Naive B cell (primary cell): ENCODE measurements at places on chromosomes 6 and 20.

GRCh38 chr6:137097057-137097456 is 52.3 kb upstream of the IL20RA start:
- DNase-seq, result no peak

DNA sequence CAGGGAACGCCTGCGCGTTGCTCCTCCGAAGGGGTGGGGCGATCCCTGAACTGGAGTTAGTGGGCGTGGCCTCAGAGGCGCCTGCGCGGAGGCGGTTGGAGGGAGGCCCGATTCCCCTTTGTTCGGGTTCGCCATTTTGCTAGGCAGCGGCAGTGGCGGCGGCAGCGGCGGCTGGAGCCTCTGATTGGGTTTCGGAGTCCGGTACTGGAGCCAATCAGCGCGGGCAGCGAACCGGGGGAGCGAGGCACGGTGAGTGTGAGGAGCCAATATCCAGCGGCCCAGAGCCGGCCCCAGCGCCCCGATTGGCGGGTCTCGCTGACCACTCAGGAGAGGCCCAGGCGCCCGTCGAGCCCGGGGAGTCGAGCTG is at the start of gene NFYA:
TSS of gene NFYA (plus strand) at position 139 of the 367 bp plus-strand sequence. CDS start 6,116 bp downstream, outside the sequence.
- DNase-seq, result peak; percentile 100

GRCh38 chr6:54617730-54618129 is 228.8 kb upstream of the FAM83B start:
- no peak for DNase-seq

DNA sequence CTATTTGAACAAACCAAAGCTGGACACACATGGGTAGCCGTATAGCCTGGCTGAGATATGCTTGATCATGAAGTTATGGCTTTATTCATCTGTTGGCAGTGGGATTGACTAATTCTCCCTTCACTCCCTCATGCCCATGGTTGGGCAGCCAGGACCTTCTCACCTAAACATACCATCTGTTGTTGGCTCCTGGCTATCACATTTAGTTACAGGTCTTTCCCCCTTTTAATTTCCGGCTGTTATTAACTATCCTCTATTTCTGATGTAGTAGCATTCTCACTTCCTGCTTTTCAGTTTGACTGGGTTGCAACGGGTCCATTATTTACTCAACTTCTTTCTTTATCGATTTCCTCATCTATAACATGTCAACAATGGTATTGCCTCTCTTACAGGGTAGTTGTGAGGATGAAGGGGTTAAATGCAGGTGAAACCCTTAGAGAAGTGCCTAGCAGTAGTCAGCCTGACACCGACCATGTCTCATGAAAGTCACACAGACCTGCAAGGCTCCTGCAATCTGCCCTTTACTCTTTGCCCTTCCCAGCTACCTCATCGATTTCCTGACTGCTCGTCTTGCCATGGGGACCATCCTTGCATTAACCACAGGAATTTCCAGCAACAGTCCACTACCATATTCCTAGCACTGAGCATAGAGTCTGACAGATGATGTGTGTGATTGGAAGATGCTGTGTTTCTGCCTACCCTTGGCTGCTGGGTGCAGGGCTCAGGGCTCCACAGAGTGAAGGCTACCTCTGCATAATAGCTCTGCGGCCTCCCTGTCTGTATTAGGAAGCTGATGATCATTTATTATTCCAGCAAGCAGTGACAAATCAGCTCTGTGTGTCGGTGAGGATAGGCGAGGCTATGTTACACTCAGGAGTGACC is 42.2 kb downstream of the PPP1R14C start:
- peak; percentile 24 for DNase-seq

- DNase-seq, result no peak
Observed at GRCh38 chr6:107154131-107154800, 39.0 kb upstream of the BEND3 start.

GRCh38 chr6:128659276-128659675 is 138.9 kb upstream of the PTPRK start:
- DNase-seq, result no peak

DNA sequence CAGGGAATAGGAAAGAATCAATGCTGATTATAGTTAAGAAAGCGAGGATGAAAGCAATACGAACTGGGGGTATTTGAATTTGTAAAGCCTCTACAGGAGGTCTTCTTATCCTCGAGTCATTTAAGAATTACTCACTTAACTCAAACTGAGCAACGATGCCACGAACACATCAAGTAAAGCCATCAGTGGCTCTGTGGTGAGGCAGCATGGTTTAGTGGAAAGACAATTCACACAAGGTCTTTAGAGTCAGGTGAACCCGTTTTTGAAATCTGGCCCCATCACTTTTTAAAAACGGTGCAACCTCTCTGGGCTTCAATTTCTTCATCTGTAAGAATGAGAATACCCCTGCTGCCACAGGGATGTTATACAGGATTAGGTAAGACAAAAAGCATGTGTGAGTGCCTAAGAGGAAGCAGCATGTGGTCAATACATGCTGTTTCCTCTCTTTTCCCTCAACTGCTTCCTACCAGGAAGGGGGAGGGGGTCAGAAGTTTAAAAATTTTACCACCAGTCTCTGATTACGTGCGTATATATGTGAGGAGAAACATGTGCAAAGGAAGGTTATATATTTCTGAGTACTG is 162.0 kb downstream of the BTBD9 start:
- DNase-seq, result no peak

DNA sequence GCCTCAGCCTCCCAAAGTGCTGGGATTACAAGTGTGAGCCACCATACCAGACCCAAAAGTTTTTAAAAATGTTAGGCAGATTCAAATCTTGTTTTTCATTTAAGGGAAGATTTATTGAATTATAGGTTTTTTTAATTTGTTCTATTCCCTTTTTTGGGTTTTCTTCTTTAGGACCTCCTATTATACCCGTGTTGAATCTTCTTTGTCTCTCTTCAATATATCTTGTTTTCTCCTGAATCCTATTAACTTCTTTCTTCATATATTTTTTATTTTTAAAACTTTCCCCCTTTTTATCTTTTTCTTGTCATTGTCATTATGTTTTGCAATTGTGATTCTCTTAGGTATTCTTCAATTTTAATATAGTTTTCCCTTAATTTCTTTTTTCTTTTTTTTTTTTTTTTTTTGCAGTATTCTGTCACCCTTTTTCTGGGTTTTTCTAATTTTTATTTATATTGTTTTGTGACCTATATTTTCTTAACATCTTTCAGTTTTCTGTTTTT is 45.9 kb upstream of the NOP56 start:
- no peak for DNase-seq

- no peak for DNase-seq
Observed at GRCh38 chr6:164129218-164129617, 714.7 kb downstream of the QKI start.

DNA sequence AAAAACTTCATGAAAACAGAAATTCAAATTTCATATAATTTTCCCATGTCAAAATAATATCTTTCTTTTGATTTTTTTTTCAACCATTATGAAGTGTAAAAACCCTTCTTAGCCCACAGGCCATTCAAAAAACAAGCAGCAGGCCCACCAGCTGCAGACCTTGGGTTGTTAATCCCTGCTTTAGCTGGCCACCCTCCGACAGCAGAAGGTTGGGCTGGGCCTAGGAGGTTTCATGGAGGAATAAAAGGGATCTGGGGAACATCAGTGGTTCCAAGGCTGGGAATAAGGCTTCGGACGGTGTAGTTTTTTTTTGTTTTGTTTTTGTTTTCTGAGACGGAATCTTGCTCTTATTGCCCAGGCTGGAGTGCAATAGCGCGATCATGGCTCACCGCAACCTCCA is 3.6 kb upstream of the HSP90AB1 start:
- no peak for DNase-seq

- no peak for DNase-seq
Observed at GRCh38 chr20:55160037-55160436, 684.6 kb downstream of the DOK5 start.

- DNase-seq, result no peak
Observed at GRCh38 chr6:101705866-101706265, 312.4 kb downstream of the GRIK2 start.

DNA sequence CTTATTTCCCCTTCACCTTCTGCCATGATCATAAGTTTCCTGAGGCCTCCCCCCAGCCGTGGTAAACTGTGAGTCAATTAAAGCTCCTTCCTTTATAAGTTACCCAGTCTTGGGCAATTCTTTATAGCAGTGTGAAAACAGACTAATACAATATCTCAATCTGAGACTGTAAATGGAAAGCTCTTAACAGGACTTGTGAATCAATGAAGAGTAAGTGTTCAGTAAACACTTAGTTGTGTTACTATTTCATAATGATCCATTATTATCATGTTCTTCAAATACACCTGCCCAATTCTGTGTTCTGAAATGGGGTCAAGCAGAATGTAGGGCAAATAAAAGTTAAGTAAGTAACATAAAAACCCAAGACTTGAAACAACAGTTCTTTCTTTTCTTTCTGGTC is 266.2 kb downstream of the TENT5A start:
- no peak for DNase-seq

GRCh38 chr6:131574133-131574532 is 1.1 kb downstream of the ARG1 start:
- no peak for DNase-seq

- DNase-seq, result no peak
Observed at GRCh38 chr20:53176134-53176533, 204.0 kb downstream of the TSHZ2 start.

- no peak for DNase-seq
Observed at GRCh38 chr6:4018924-4019236, 60.1 kb downstream of the FAM217A start.

GRCh38 chr6:66961191-66961590 is 1254.2 kb upstream of the EYS start:
- no peak for DNase-seq

DNA sequence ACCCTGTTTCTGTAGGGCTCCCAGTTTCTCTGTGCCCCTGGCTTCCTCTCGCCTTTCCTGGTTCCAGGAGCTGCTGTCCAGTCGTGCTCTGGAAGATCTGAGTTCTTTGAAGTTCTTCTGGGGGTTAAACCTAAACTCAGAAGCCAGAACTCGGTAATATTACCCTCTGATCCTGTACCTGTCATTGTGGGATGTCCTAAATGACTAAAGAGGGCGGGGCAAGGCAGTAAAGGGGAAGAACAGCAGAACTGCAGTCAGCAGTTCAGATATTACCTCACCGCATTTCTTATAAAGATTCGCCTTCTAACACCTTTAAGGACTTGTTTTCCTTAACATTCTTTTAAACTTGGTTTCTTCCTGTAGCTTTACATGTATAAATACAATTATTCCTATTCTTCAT is 63.9 kb downstream of the FAM120B start:
- DNase-seq, result no peak

DNA sequence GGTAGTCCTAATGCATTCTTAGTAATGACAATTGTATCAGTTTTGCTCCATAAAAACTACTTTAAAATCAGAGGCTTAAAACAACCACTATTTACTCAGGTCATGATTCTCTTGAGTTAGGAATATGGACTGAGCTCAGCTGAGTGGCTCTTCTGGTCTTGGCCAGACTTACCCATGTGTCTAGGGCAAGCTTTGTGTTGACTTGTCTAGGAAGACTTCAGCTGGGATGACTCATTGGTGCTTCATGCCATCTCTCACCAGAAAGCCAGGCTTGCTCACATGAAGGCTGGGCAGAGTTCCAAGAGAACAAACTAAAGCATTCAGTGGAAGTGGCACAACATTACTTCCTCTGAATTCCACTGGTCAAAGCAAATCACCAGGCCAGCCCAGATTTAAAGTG is 155.3 kb downstream of the DHX35 start:
- DNase-seq, result no peak

DNA sequence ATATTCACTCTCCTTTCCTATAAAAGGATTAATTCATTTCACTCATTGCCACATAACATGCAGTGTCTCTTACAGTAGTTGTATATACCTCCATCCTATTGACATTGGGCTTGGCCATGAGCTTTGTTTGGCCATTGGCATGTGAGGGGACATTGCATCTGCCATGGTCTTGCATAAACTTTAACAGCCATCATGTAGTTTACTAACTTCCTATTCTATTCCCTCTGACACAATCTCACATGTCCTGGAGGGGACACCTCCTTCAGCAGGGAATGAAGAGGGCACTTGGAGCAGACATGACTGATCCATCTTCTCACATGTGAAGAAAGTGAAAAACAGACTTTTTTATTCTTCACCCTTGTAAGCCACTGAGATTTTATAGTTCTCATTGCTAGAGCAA is 115.5 kb upstream of the MARCKS start:
- no peak for DNase-seq
